ENCODE measurements at places on chromosomes 12 and 14.
A peak's percentile ranks its signal among the peaks of the same experiment; 100 is the strongest.

- DNase-seq = no peak
These were observed 31.0 kb downstream of the DRAM1 start for GRCh38 chr12:101908395-101908794.

GRCh38 chr12:27548301-27549199 lies 24.5 kb downstream of the PPFIBP1 start:
- DNase-seq = no peak

GRCh38 chr12:122975790-122976647 lies 975 bp downstream of the OGFOD2 start:
- DNase-seq = no peak

GRCh38 chr14:93926245-93926872 lies 785 bp upstream of the FAM181A start:
- peak; percentile 59 for DNase-seq

- no peak for DNase-seq
These were observed 117.3 kb downstream of the NEDD1 start for GRCh38 chr12:97024393-97024792.

GRCh38 chr14:104929268-104930230 lies 4.9 kb downstream of the PLD4 start:
- DNase-seq = no peak

- DNase-seq = no peak
These were observed 48.6 kb upstream of the RHOJ start for GRCh38 chr14:63155511-63156185.

DNA sequence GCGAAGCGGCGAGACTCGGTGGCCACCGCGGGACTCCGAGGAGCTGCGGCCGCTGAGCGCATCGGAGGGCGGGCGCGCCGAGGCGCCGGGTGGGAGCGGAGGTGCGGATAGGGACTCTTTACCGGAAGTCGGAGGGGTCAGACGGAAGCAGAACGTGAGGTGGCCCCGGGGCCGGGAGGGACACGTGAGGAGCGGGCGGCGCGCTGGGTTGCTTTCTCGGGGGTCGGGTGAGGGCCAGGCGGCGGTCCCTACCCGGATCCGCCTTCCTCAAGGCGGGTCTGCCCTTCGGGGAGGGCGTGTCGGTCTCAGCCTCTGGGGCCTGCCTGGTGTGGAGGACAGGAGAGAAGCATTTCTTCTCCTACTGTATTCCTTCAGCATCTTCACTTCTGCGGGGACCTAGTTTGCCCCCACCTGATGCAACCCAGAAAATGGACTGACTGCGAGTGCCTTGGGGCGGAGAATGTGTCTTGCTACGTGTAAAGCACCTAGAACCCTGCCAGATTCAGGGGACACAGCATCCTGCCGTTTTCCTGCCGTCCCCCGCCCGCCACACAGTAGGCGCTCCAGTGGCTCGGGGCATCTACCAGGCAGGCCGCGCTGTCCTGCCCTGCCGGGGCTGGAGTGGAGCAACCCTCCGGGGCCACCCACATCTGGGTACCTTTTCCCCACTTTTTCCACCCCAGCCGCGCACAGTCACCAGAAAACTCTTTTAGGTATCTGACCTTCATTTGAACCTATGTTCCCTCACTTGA lies 514 bp upstream of the ATXN2 start:
- peak; percentile 98 for DNase-seq

DNA sequence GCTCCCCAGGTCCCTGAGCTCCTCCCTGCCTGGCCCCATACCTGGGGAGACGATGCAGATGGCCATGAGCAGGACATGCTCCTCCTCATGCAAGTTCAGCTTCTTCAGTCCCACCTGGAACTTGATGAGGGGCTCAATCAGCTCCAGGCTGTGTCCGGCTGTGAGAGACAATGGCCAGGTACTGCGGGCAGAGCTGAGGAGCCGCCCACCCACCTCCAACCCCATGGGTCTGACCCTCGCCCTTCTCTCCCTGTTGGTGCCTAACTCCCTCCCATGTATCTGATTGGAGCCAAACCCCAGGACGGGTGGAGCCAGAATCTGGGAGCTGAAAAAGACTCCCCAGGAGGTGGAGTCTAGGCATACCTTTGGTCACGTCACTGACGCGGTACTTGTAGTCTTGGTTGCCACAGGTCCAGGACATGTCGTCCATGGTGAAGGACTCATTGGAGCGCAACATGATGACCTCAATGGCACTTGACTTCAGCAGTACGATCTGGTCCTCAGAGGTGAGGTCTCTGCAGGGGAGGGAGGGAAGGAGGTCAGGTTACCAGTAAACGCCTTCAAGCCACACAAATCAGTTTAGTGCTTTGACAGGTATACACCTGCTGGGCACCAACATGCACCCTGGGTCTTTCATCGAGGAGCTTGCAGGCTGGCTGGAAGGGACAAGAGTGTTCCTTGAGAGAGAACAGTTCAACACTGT lies 26.7 kb upstream of the HDAC7 start:
- peak; percentile 16 for DNase-seq

- DNase-seq = peak; percentile 34
These were observed 128.0 kb downstream of the RFLNA start for GRCh38 chr12:124422570-124423523.

GRCh38 chr12:88951860-88952561 lies 371.7 kb upstream of the KITLG start:
- peak; percentile 33 for DNase-seq

GRCh38 chr12:563787-564298 lies 99.4 kb downstream of the NINJ2 start:
- DNase-seq = no peak

DNA sequence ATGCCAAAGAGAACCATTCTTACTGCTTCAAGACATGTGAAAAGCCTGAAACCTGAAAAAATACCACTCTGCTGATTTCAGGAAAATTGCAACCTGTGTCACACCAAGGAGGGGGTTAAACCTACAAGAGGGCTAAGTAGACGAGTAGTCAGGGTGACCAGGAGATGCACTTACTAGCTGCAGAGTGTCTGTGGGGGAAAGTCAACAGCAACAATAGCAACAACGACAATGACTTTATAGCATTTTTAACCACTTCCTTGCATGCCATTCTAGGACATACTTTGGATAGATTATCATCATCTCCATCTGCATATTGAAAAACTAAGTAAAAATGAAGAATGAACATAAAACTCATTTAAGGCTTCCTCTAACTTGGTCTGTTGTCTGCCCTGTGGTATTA lies 902.7 kb downstream of the BCL11B start:
- no peak for DNase-seq

GRCh38 chr14:103523575-103523954 lies 935 bp upstream of the CKB start:
- no peak for DNase-seq

DNA sequence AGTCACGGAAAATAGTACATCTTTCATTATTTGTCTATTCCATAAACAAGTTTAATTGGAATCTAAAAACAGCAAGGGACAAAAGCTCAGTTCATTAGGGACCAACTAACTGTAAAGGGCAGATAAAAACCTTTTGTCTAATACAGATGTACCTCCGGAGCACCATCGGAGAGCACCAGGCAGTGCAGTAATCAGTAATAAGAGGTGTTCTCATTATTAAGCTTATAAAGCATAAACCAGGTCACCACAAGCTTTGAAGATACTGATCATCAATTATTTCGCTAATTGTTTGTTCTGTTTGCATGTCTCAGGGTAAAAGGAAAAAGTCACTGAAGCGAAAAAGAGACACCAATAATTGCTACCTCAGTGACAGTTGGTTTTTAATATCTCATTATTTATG lies 207.3 kb upstream of the PRKD1 start:
- DNase-seq = peak; percentile 98

- DNase-seq = no peak
These were observed 681.0 kb downstream of the NRXN3 start for GRCh38 chr14:78851189-78851588.

DNA sequence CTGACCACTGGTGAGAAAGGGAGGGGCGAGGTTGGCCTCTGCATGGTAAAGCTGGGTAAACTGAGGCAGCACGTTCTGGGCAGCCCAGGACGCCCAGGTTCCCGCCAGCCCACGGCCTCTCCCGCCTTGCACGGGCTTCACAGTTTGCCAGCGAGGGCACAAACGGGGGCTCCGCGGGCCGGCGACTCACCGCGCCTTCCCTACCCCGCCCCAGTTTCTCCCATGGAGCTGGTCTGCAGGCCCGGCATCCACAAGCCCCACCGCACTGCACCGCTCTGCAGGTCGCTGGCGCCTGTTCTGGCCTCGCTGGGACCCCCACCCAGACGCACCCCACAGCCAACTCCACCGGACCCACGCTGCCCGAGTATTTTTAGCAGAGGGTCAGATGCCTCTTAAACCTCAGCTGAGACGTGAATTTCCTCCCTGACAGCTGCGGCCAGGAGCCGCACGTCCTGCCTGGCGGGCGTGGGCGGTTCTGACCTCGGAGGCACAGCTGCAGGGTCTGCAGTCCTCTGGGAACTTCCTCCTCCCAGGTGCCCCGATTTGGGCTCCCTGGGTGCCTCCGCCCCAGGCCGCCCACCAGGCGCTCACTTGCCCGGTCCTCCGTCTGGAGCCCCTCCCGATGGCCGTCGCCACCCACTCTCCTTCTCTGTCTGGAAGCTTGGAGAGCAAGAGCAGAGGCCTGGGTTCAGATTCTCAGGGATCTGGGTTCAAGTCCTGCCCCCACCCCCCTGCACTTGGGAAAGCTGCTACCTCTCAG lies 29.5 kb upstream of the INF2 start:
- no peak for DNase-seq

DNA sequence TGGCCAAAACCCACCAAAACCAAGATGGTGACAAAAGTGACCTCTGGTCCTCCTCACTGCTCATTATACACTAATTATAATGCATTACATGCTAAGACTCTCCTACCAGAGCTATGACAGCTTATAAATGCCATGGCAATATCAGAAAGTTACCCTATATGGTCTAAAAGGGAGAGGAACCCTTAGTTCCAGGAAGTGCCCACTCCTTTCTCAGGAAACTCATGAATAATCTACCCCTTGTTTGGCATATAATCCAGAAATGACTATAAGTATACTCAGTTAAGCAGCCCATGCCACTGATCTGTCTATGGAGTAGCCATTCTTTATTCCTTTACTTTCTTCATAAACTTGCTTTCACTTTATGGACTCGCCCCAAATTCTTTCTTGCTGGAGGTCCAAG lies 43.0 kb upstream of the FUT8 start:
- no peak for DNase-seq

DNA sequence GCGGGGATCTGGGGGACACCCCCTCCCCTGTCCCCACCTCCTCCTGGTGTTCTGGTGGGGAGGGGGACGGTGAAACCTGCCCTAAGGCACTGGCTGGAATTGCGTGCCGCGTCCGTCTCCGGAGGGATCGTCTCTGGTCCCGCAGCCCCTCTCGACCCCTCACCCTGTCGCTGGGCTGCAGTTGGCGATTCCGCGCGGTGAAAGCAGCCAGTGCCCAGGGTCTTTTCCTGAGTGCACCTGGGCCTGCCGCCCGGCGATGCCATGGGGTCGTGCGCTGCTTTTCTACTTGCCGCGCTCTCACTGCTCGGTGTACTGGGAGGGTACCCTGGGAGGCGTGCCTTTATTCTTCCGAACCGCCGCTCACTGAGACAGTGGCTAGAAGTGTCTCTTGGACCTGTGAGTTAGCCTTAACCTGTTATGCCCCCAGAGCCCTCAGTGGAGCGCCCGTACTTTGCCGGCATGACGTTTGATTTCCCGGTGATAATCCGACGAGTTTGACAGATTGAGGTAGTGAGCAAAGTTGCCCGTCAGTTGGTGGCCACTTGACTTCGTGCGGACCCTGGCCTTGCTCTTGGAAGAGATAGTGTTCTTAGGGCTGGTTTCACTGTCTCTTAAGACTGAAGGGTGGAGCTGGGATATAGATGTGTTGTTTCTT lies 788 bp downstream of the SFSWAP start:
- no peak for DNase-seq

- DNase-seq = no peak
These were observed 90.0 kb upstream of the SLC38A4 start for GRCh38 chr12:46915836-46916235.

GRCh38 chr12:41745593-41745992 lies 399.1 kb downstream of the GXYLT1 start:
- no peak for DNase-seq

GRCh38 chr14:60722357-60723115 lies 1.6 kb downstream of the SIX4 start:
- DNase-seq = peak; percentile 77

- DNase-seq = no peak
These were observed 1.0 kb upstream of the RIC8B start for GRCh38 chr12:106773286-106774004.

GRCh38 chr14:100524933-100525243 lies 62.3 kb downstream of the BEGAIN start:
- DNase-seq = peak; percentile 10

DNA sequence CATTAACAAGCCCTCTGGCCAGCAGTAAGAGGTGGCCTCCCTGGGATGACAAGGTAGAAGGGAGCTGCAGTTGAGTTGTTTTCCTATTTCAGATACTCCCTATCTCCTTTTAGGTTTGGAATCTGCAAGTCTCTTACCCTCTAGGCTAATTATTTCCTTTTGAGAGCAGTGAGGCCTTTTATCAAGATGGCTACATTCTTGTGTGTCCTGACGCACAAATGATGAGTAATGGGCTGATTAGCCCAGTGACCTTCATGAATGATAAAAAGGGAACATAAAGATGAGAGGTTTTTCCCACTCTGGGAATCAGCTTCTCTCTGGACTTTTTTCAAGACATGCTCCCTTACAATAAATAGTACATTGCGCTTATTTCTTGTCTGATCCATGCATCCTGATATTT lies 22.9 kb downstream of the DYRK2 start:
- DNase-seq = no peak

- DNase-seq = no peak
These were observed 52.2 kb downstream of the PHETA1 start for GRCh38 chr12:111316671-111317070.
